ENCODE measurements at places on chromosomes 2 and 18.

- DNase-seq: no peak
Measured at GRCh38 chr2:177728920-177729319, 336.3 kb downstream of the AGPS start.

GRCh38 chr2:23760736-23761135, 166.2 kb downstream of the ATAD2B start:
- DNase-seq: peak; percentile 57

DNA sequence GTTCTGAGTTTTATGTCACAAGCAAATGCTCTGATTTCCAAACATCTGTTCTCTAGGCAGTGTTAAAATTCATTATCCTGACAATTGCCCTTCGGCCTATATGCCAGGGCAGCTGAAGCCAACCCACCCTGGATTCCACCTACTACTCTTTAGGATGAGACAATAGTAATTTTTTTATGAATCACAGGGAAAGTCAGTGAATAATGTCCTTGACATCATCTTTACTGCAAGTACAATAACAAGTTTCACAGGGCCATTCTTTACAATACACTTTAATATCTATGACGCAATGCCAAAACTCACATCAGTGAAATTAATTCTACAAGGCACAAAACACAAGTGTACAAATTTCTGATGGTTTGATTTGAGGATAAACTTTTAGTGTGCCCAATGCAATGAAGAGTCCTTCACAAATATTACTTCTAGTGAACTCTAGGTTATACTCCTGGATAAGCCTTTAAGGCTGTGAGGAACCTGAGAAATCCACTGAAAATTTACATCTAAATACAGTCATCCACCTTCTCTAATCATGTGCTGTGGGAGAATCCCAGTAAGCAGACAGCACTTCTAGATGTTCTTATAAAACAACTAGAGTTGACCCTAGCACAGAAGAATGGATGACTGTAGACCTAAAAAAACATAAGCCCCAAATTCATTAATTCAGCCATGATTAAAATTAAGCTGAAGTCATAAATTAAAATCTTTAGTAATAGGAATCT, 77.3 kb upstream of the CTLA4 start:
- peak; percentile 36 for DNase-seq

DNA sequence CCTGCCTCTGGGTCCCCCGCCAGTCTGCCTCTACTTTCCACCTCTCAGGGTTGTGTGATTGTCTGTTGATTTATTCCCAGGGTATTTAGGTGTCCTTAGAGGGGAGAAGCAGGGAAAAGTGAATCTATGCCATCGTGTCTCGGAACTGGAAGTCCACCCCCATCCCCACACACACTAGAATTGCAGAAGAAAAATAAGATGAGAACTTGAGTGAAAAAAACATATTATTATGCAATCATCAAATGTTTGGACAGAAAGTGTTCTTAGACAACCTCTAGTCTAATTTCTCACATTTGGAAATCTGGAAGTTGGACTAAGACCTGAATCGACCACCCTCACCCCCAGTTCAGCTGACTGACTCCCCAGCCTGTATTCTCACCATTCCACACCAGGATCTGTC, 14.1 kb upstream of the CASP8 start:
- DNase-seq: no peak

- no peak for DNase-seq
Measured at GRCh38 chr2:166282154-166282553, 93.6 kb downstream of the SCN9A start.

DNA sequence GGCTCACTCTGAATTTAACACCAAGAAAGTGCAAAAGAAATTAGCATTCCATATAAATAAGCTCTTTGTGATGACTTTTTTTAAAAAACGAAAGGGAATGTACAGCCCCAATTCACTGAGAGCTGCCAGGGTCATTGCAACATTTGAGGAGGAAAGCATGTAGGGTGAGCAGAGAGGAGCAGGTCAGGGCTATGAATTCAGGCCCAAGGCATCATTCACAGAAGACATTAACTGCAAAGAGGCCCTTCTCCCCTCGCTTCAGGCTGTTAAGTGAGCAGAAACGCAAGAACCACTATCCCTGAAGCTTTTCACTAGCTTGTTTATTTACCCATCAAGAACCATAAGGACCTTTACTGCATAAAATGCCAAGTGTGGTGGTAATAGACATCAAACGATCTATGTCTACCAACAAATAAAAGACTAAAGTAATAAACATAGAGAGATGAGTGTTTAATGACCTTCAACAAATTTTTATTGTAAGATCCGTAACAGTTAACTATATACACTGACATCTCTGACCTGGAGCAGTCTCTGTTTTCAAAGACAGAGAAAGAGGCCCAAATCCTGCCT, 333.1 kb upstream of the HNRNPA3 start:
- no peak for DNase-seq

DNA sequence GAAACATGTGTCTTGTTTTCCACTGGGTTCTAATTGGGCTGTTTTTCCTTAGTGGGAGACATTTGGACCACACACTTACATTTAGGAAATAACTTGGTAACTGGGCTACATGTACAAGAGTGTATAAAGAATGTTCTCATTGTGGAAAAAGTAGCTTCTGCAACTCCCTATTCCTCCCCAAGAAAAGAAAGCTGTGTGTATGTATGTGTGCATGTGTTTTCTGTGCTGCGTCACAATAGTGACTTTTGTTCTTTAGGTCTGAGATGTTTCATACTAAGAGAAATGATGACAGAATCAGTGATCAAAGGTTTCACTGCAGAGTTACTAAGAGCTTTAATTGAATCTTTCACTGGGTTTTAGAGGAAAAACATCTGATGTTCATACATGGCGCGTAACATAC, 82.7 kb downstream of the TANC1 start:
- DNase-seq: no peak

DNA sequence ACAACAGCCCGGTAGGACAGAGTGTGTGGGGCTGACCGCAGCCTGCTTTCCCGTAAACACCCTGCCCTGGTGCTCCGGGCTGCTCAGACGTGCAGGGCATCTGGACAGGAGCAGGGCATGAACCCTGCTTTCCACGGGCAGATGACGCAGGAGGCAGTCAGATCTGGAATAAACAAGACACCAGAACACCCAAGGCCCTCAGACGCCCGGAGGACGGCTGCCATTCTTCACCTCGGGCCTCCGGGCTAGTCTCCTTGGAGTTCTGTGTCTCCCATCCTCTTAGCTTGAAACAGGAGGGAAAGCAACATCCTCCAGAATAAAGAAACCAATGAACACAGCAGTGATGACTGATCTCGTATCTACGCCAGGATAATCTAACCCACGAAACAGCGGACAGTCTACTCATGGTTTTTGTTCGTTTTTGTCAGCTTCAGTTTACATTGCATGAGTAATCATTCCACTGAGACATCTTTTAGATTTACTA, 7.3 kb downstream of the PXDN start:
- DNase-seq: peak; percentile 93

DNA sequence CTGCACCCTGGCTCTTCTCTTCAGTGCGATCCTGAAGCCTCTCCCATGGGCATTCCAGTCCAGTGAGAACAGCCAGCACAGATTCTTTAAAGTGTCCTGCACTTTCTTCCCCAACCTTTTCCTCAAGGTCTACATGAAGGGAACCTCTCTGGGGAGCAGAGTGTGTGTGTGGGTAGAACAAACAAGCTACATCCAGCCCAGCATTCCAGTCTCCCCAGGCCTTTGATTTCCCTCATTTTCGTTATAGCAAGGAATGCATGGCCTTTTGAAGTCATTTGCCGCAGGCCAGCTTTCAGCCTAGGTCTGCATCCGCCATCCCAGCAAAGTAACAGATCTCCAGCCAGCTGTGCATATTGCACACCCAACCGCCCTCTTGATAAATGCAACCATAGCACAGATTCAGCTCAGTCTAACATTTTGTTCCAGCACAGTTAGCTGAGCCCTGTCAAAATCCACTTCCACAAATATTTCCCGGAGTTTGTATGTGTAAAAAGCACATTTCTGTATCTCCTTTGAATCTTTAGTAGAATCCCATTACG, 44.6 kb downstream of the CD8B2 start:
- DNase-seq: peak; percentile 31

DNA sequence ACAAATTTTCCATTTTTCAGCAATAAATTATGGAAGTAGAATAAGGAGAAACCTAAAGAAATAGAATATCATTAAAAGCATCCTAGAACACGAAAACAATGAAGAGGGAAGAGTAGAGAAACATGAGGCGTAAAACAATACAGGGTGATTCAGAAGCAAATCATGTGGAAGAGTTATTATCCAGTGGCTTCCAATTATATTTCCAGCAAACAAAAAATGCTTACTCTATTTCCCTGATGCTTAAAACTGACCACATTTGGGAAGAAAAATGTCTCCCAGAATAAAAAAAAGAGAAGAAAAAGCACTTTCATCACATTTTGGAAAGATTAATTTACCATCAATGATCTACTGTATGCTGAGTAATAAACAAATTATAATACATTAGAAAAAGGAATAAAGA, 192.6 kb downstream of the CD226 start:
- DNase-seq: no peak

- peak; percentile 27 for DNase-seq
Measured at GRCh38 chr2:113977660-113978523, 88.0 kb downstream of the ACTR3 start.

GRCh38 chr2:42252464-42252863, 83.3 kb downstream of the EML4 start:
- no peak for DNase-seq

DNA sequence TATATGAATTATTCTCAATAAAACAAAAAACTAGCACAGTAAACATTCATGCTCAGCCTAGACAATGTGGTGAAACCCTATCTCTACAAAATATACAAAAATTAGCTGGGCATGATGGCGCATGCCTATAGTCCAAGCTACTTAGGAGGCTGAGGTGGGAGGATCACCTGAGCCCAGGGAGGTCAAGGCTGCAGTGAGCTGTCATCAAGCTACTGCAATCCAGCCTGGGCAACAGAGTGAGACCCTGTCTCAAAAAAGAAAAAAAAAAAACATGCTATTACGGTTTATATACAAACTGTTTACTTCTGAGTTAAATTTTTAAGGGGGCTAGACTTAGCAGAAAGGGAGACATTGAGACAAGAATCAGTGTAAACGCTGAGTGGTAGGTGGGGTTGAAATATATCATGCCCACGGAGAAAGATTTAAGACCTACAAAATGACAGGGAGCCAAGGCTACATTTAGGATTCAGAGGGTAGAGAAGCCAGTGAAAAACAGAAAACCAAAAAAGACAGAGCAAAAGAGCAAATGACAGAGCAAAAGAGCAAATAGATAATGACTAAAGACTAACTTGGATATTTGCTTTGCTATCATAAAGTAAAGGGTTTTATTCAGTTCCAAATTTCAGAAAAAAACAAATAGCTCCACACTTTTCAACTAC, 7.5 kb downstream of the TTC32 start:
- DNase-seq: no peak

DNA sequence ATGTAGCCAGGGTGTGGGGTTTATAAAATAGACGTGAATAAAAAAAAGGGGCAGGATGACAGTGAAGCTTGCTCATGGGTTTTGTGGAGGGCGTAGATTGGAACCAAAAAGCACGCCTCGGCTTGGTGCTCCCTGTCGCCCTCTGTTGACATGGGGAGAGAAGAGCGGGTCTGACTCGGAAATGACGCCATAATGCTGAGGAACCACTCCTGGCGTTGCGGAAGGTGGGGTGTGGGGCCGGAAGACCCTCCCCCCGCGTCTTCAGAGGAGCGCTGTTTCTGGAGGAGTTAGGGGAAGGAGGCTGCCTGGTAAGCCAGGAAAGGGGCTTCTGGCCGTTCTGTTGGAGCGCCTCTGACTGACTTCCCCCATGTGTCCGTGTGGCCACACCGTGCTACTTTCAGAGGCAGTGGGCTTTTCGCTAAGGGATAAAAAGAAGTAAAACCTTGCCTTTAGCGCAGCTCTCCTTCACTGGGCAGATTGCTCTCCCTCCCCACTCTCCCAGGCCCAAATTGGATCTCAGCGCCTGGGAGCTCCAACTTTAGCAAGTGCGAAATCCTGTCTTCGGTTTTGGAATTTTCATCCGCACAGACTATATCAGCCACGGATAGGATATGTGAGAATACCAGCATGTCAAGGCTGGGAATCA, 42.8 kb downstream of the PLEKHA3 start:
- peak; percentile 80 for DNase-seq

DNA sequence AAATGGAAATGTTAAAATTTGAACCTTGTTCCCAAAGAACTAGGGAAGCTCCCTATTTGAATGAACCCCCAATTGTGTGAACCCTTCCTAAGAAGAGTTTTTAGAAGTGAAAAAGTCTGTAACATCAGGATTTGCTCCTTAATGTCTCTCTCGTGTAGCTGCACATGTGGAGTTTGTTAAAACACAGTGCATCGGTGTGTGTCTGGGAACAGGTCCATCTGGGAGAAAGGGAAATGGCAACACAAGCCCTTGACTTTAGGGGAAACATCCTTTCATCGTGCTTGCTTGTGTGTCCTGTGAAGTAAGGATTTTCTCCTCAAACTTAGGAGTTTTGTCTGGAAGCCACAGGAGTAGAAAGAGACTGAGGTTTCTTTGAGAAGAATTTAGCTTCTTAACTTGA, 203.9 kb downstream of the PRKCE start:
- DNase-seq: no peak

GRCh38 chr2:200406379-200406778, 99.9 kb downstream of the SPATS2L start:
- DNase-seq: no peak

- DNase-seq: no peak
Measured at GRCh38 chr2:154556607-154557006, 141.9 kb upstream of the KCNJ3 start.

DNA sequence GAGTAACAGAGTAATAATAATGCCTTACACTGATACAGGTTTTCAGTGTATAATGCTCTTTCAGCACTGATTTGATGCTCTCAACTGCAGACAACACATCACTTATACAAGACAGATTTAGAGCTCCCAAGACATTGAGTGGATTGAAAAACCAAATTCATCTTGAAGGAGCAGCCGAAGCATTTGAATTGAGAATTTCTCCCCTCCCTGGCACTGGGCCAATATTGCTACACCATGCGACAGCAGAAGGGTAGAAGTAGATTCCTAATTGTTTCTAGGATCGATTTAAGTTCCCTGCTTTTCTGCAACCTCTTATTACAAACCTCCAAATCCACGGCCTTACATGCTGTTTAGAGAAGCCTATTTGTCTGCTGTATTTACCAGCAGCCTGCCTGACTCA, 15.5 kb downstream of the CENPA start:
- no peak for DNase-seq

Measured in fibroblast of skin of back (primary cell).